Caki2 (cell line): ENCODE measurements at places on chromosomes 3 and 15.

DNA sequence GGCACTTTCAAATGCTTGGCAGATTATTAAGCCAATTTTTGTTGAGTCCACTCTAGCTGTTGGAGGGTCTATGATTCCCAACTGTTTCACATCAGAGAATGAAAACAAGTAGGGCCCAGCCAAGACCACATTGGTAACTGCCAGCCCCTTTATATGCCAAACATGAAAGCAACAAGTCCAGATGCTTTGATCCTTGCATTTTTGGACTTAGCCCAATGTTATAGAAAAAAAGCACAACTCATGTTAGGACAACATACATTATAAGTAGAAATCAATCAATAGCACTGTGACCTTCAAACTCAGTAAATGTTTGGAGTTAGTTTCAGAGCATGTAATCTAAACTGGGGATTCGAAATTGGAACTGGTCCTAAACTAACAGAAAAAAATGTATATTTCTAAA is 674.7 kb downstream of the MECOM start:
- DNase-seq, result no peak

- peak; percentile 12 for DNase-seq
These were observed 490 bp downstream of the TOMM70 start for GRCh38 chr3:100400419-100400779.

GRCh38 chr3:52086976-52087663 is 30.7 kb upstream of the DUSP7 start:
- DNase-seq, result no peak

DNA sequence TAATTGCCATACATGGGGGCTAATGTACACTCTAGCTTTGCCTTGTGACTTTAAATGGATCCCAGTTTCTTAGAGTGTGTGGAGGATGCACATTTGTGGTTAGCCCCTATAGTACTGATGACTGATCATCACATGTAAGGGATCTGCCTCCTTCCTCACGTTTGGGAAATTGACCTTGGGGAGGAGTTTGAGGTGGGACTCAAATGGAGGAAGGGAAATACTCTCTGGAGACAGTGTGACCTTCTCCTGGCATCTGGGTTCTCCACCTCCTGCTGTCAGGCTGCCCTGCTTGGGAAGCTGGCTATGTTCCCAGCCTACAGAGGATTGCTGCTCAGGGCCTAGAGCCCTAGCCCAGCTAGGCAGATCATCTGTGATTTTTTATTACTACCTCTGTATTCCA is 48.7 kb downstream of the PPM1L start:
- DNase-seq, result no peak

- no peak for DNase-seq
These were observed 66.5 kb downstream of the LEKR1 start for GRCh38 chr3:156892701-156893100.

DNA sequence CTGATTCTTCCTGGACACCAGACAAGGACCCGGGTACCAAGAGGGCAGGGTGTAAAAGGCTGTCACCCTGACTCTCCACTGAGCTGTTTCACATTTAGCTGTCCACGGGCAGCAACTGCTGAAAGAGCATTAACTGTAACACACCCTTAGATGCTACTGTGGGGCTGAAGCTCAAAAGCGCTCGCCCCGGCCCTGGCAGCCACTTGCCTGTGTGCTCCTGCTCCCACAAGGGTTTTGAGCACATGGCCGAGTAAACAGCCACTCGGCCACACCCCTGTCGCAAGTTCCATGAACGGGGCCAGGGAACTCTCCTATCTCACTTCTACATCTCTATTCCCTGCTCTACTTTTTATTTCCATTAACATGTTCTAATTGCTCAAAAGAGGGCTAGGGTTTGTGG is 421.7 kb downstream of the TUSC7 start:
- no peak for DNase-seq

GRCh38 chr15:67091071-67091979 is 25.9 kb downstream of the SMAD3 start:
- peak; percentile 95 for DNase-seq
